ENCODE measurements at places on chromosomes 3 and 15.

DNA sequence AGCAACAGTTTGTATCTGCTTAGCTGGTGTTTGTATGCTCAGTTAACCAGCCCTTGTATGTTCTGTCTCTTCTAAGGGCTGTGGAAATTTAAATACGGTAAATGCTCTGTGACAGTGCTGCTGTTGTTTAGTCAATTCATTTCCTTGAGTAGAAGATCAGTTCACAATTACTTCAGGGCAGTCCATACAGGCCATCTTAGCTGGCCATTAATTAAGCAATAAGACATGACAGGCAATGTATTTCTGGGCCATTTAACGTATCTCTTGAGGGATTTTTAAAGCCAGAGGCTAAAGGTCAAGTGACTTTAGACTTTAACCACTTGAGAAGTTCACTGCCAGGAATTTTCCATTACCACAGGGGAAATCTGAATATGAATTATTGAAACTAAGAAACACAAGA, 351.8 kb downstream of the ZIC1 start:
- H3K4me1 ChIP-seq: no peaks in the 10 kb centered on the region
- no peaks in the 10 kb centered on the region for H3K36me3 ChIP-seq
- H3K4me3 ChIP-seq: no peak overlapping the region
- no peaks in the 10 kb centered on the region for H3K27me3 ChIP-seq
- DNase-seq: no peak

- H3K27ac ChIP-seq: no peak overlapping the region
- H3K36me3 ChIP-seq: no peaks in the 10 kb centered on the region
- H3K4me3 ChIP-seq: no peak overlapping the region
- no peaks in the 10 kb centered on the region for H3K4me1 ChIP-seq
- no peaks in the 10 kb centered on the region for H3K27me3 ChIP-seq
- no peak for DNase-seq
Observed at GRCh38 chr3:94285872-94286271, 223.0 kb downstream of the NSUN3 start.

DNA sequence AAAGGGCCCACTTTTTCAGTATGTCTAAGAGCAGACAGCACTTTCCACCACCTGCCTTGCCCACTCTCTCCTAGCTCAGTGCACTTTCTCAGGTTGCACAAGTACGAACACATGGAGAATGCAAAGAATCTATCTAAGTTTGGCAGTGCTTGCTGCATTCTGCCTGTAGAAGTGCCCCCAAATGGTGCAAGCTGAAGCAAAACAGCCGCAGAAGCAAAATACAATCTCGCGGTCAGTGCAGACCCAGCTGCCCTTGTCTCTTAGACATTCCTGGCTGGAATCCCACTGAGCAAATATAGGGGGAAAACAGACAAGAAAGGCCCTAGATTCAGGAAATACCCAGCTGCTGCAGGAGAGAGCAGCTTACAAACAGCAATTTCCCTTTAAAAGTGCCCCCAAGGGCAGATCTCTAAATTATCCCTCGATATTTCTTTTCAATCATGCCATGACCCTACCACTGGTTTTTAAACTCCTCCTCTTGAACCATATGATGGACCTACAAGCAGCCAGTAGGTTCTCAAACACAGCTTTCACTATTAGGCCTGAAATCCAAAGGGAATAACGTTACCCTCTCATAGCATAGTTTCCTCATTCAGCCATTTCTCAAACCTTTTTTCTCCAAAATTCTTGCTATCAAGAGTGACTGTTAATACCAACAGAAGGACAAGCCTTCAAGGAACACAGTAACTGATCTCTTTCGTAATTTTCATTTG, 67.0 kb downstream of the TNIK start:
- H3K36me3 ChIP-seq: peaks cover 7% of the 10 kb centered on the region
- no peak for DNase-seq
- no peak overlapping the region for H3K27ac ChIP-seq
- peaks cover 13% of the 10 kb centered on the region for H3K4me1 ChIP-seq
- H3K27me3 ChIP-seq: no peaks in the 10 kb centered on the region

GRCh38 chr3:49626101-49626581, 48.0 kb upstream of the APEH start:
- H3K27ac ChIP-seq: peak overlapping the region; percentile 15
- H3K36me3 ChIP-seq: no peaks in the 10 kb centered on the region
- peaks cover 4% of the 10 kb centered on the region for H3K27me3 ChIP-seq
- no peak overlapping the region for H3K4me3 ChIP-seq

DNA sequence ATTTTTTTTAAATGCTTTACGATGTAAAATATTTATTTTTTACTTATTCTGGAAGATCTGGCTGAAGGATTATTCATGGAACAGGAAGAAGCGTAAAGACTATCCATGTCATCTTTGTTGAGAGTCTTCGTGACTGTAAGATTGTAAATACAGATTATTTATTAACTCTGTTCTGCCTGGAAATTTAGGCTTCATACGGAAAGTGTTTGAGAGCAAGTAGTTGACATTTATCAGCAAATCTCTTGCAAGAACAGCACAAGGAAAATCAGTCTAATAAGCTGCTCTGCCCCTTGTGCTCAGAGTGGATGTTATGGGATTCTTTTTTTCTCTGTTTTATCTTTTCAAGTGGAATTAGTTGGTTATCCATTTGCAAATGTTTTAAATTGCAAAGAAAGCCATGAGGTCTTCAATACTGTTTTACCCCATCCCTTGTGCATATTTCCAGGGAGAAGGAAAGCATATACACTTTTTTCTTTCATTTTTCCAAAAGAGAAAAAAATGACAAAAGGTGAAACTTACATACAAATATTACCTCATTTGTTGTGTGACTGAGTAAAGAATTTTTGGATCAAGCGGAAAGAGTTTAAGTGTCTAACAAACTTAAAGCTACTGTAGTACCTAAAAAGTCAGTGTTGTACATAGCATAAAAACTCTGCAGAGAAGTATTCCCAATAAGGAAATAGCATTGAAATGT, 15.6 kb downstream of the THBS1 start:
- no peak overlapping the region for H3K4me3 ChIP-seq
- H3K4me1 ChIP-seq: peaks cover 8% of the 10 kb centered on the region
- H3K27me3 ChIP-seq: no peaks in the 10 kb centered on the region
- peaks cover 2% of the 10 kb centered on the region for H3K36me3 ChIP-seq
- no peak for DNase-seq

- DNase-seq: peak; percentile 68
- peaks cover 25% of the 10 kb centered on the region for H3K36me3 ChIP-seq
- H3K4me3 ChIP-seq: no peak overlapping the region
Observed at GRCh38 chr15:70512772-70513362, 250.5 kb downstream of the UACA start.

GRCh38 chr15:88818920-88819319, 15.7 kb downstream of the ACAN start:
- no peak overlapping the region for H3K27ac ChIP-seq
- no peak overlapping the region for H3K4me3 ChIP-seq
- peaks cover 4% of the 10 kb centered on the region for H3K27me3 ChIP-seq
- no peaks in the 10 kb centered on the region for H3K4me1 ChIP-seq

GRCh38 chr15:72196409-72197040, 1.1 kb downstream of the GRAMD2A start:
- peaks cover 11% of the 10 kb centered on the region for H3K4me1 ChIP-seq
- DNase-seq: no peak
- peaks cover 16% of the 10 kb centered on the region for H3K27me3 ChIP-seq

GRCh38 chr3:122052968-122053367, 2.2 kb upstream of the CD86 start:
- H3K4me3 ChIP-seq: no peak overlapping the region
- H3K27me3 ChIP-seq: peaks cover 19% of the 10 kb centered on the region
- no peaks in the 10 kb centered on the region for H3K36me3 ChIP-seq
- peaks cover 4% of the 10 kb centered on the region for H3K4me1 ChIP-seq
- no peak overlapping the region for H3K27ac ChIP-seq

- no peak overlapping the region for H3K4me3 ChIP-seq
- H3K36me3 ChIP-seq: no peaks in the 10 kb centered on the region
- peaks cover 14% of the 10 kb centered on the region for H3K27me3 ChIP-seq
- no peak overlapping the region for H3K27ac ChIP-seq
- DNase-seq: no peak
Observed at GRCh38 chr3:138995706-138996105, 10.4 kb downstream of the PRR23A start.

- no peak for DNase-seq
- H3K27me3 ChIP-seq: peaks cover 19% of the 10 kb centered on the region
- H3K36me3 ChIP-seq: no peaks in the 10 kb centered on the region
- H3K4me3 ChIP-seq: no peak overlapping the region
- no peaks in the 10 kb centered on the region for H3K4me1 ChIP-seq
- no peak overlapping the region for H3K27ac ChIP-seq
Observed at GRCh38 chr3:112699436-112699978, 58.6 kb upstream of the CCDC80 start.

GRCh38 chr3:143206955-143207337, 87.4 kb downstream of the CHST2 start:
- no peaks in the 10 kb centered on the region for H3K36me3 ChIP-seq
- H3K4me3 ChIP-seq: no peak overlapping the region
- no peak for DNase-seq
- peaks cover 22% of the 10 kb centered on the region for H3K4me1 ChIP-seq
- no peaks in the 10 kb centered on the region for H3K27me3 ChIP-seq

DNA sequence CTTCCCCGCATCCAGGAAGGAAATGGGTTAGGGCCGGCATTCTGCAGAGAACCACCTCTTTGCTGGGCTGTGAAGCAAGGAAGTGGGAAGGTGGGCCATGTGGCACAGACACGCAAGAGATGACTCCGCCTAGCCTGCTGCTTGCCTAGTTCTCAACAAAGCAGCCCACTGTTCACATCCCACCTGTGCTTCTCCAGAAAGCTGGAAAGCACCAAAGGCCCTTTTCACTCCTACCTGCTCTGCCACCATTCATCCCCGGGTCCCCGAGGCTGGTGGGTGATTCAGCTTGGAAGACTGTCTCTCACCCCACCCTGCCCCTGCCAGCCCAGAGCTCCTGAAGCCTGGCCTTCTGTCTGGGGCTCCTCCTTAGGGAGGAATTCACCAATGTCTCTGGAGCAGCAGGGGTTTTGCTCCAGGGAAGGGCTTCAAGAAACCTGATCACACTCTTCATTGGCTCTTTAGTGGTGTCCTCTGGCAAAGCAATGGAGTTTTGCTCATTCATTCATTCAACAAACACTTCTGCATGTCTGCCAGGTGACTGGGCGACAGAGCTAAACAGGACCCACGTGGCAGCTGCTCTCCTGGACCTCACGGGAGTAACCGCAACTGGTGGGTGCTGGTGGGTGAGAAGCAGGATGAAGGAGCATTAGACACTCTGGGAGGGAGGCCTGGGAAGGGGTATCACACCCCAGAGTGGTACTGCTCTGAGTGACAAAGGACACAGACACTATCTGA, 145.4 kb upstream of the TLE3 start:
- H3K36me3 ChIP-seq: no peaks in the 10 kb centered on the region
- H3K27me3 ChIP-seq: peaks cover 11% of the 10 kb centered on the region
- H3K4me3 ChIP-seq: no peak overlapping the region
- no peak for DNase-seq
- peaks cover 77% of the 10 kb centered on the region for H3K4me1 ChIP-seq

- H3K27ac ChIP-seq: no peak overlapping the region
- no peak for DNase-seq
- H3K4me3 ChIP-seq: no peak overlapping the region
- H3K36me3 ChIP-seq: peaks cover 3% of the 10 kb centered on the region
Observed at GRCh38 chr3:183295211-183295610, 42.2 kb downstream of the B3GNT5 start.

GRCh38 chr3:190303884-190304283, 18.4 kb downstream of the CLDN1 start:
- H3K36me3 ChIP-seq: no peaks in the 10 kb centered on the region
- H3K27me3 ChIP-seq: peaks cover 16% of the 10 kb centered on the region
- H3K4me3 ChIP-seq: no peak overlapping the region
- peaks cover 37% of the 10 kb centered on the region for H3K4me1 ChIP-seq

- DNase-seq: no peak
- H3K27me3 ChIP-seq: peaks cover 5% of the 10 kb centered on the region
- peaks cover 77% of the 10 kb centered on the region for H3K4me1 ChIP-seq
- no peak overlapping the region for H3K4me3 ChIP-seq
Observed at GRCh38 chr3:5007873-5008272, 28.6 kb downstream of the BHLHE40 start.

- H3K36me3 ChIP-seq: no peaks in the 10 kb centered on the region
- no peaks in the 10 kb centered on the region for H3K4me1 ChIP-seq
- DNase-seq: peak; percentile 45
- H3K27ac ChIP-seq: no peak overlapping the region
- no peak overlapping the region for H3K4me3 ChIP-seq
Observed at GRCh38 chr3:10594915-10595314, 89.5 kb upstream of the ATP2B2 start.

GRCh38 chr3:127962937-127963336, 47.9 kb downstream of the KBTBD12 start:
- peaks cover 14% of the 10 kb centered on the region for H3K27me3 ChIP-seq
- DNase-seq: no peak
- H3K36me3 ChIP-seq: no peaks in the 10 kb centered on the region

GRCh38 chr3:103136621-103137020, 701.8 kb downstream of the ZPLD1 start:
- H3K4me1 ChIP-seq: no peaks in the 10 kb centered on the region
- H3K4me3 ChIP-seq: no peak overlapping the region
- no peaks in the 10 kb centered on the region for H3K27me3 ChIP-seq

DNA sequence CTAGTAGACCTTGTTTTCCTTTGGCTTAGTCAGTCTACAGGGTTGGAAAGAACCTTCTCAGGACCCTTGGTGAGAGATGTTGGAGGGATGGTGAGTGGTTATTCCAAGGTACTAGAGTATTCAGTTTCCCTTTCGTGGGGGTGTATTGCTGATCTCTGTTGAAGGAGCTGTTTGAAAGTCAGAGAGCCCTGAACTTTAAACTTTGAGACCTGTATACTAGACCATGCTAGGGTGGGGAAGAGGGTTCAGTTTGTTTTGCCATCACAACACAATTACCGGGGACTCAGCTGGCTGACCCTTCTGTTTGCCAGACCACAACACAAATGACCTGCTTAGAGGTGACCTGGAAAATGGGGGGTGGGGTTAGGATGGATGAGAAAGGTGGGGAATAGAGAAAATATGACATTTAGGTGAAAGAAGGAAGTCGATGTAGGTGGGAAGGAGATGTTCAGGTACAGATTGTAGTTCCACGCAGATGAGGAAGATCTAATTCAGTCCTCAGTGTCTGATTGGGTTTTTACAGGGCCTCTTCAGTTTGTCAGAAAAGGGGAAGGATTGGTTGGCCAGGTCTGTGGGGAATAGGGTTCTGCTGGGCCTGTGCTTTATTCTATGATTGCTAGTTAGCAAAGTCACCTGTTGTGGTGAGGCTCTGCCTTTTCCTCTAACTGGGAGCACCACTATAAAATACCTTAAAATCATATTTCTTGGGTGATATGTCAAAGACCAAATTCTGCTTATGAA, 6.8 kb downstream of the UBE2E2 start:
- peaks cover 34% of the 10 kb centered on the region for H3K4me1 ChIP-seq
- no peak for DNase-seq
- peaks cover 16% of the 10 kb centered on the region for H3K36me3 ChIP-seq
- no peak overlapping the region for H3K4me3 ChIP-seq

GRCh38 chr15:81271761-81272644, 51.9 kb downstream of the STARD5 start:
- H3K27ac ChIP-seq: no peak overlapping the region
- H3K27me3 ChIP-seq: no peaks in the 10 kb centered on the region
- DNase-seq: no peak
- no peak overlapping the region for H3K4me3 ChIP-seq
- peaks cover 54% of the 10 kb centered on the region for H3K4me1 ChIP-seq

GRCh38 chr3:120338517-120338916, 10.6 kb downstream of the LRRC58 start:
- H3K27ac ChIP-seq: peak overlapping the region; percentile 73
- peaks cover 66% of the 10 kb centered on the region for H3K36me3 ChIP-seq
- no peak overlapping the region for H3K4me3 ChIP-seq
- H3K27me3 ChIP-seq: no peaks in the 10 kb centered on the region
- peaks cover 37% of the 10 kb centered on the region for H3K4me1 ChIP-seq
- no peak for DNase-seq

All from activated naive CD8-positive, alpha-beta T cell treated with anti-CD3 and anti-CD28 coated beads, Interleukin-2, amount 50 U/mL, for 24 hours (primary cell).